NCI-H510A treated with DMSO at 0.1 percent for 48 hours (cell line): ENCODE measurements at places on chromosomes 7 and 10.

GRCh38 chr7:114944745-114945625 is 23.1 kb downstream of the MDFIC start:
- DNase-seq: no peak

DNA sequence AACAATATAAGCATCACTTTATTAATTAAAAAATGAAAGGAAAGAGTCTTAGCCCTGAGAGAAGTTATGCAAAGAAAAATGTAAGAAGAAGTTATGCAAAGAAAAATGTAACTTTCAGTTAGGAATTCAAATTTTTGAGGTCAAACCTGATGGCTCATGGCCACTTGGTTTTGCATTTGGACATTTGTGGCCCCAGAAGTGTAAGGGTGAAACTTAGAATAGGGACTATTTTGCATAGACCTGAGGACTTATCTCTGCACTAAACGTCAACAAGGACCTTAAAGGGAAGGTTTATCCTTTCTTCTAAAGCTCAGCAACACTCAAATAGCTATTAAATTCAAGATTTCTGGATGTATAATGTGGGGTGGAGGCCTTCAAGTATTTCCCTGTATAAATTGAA is 724.5 kb upstream of the POT1 start:
- DNase-seq: no peak

DNA sequence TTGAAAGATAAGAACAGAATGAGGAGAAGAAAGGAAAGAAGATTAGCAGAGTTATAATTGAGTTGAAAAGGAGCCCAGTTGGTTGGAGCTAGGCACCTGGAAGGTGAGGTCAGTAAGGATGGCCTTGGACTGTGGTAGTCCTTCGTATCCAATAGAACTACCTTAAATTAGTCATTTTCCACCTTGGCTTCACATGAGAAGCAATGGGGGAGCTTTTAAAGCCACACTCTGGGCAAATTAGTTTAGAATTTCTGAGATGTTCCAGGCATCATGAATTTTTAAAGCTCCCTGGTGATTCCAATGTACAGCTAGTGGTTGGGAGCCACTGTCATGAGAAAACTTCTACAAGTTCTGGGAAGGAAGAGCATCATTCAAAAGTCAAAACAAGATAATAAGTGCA is 27.3 kb upstream of the CYP3A5 start:
- DNase-seq: no peak

DNA sequence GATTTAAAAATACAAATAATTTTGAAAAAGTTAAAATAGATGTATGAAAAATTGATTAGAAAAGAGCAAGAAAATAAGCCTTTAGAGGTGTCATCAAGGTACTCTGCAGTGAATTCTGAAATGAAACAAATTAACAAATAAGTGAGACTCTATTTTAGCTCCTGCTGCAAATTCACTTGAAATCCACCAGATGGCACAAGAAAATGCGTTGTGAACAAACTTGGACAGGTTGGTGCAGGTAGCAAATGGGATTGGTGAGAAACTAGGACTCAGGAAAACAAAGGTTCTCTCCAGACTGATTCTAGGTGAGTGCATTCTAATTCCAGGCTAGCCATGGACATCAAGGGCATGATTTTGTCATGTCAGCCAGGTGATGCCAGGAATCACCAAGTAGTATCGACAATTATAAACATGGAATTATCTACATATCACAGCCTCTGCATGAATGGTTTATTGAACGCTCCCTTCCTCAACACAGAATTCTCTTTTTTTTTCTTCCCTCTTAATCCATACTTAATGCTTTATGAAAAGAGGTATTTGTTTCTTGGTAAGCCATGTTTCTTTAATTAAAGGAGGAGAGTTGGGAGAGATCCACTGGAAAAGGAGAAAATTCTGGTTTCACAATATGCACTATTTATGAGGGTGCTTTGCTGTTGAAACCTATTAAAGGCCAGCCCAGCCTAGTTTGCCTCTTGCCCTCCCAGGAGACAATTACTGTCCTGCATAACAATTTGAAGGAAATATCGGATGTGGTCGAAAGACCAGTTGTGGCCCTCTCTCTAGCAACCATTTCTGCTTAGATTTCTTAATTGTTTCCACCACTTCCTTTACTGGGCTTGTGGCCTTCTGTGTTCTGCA is 118.1 kb downstream of the ZNF365 start:
- no peak for DNase-seq

DNA sequence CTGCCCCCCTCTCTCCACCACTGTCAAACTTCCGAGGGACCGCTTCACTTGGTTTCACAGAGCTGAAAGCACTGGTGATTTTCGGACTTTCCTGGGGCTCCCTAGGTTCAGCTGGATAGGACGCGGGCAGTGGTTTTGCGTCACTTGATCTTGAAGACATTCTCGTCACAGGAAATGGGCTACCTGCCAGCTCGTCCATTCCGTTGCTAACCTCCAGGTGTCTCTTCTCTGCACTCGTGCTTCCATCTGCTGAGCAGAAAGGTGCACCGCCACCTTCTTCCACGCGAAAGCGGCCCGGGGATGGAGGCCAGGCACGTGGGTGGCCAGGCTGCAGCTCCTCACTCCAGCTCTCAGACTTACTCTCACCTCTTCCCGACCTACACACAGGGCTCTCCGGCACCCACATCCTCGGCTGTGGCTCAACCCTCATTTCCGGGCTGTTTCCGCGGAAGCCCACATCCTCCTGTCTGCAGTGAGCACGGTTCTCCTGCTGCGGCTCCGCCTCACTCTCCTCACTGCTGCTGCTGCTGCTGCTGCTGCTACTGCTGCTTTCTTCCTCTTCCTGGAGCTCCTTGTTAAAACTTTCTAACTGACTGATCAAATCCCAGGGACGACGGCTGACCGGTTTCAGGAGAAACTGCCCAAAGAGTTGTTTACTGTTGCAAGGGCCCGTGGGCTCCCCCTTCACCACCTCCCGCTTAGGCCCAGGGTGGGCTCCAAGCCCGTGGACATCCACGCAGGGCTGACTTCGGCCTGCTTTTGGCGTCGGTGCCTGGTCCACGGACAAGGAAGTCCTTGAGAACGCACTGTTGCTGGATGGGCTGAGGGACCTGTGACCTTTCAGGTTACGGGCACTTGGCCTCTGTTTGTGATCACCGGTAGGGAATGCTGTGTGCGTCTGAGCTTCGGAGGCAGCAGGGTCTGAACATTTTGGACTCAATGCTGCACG is 32.1 kb downstream of the JCAD start:
- peak; percentile 18 for DNase-seq

- DNase-seq: no peak
Observed at GRCh38 chr10:71453186-71453585, 56.5 kb downstream of the CDH23 start.

DNA sequence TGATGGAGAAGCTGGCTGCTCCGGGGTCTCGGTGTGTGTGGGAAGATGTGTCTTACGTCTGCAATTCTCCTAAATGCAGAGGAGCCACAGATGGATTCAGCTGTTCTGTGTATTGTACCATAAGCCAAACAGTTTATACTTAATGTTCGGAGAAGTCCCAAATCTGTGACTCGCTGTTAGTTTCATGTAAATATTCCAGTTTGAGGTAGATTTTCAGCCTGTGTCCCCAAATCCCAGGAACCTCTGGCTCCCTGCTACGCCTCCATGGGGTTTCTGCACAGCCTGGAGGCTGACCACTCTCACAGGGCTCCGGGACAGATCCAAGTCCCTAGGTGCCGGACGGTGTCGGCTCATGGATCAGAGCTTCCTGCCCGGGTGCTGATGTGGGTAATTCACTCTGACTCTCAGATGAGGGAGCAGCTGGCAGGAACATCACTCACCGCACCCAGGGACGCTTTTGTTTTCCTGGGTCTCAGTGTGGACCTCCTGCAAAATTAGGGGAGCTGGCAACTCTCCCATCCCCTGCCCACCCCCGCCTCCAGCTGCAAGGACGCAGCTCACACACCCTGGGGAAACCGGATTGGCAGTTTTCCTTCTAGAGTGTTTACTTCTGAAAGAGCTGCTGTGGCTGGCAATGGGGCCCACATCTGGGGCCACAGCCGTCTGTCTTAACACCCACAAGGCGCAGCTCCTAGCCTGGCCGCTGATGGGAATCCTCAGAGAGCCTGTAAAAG is 421.1 kb upstream of the FOXK1 start:
- DNase-seq: peak; percentile 10

GRCh38 chr10:126736727-126737126 is 66.2 kb upstream of the C10orf90 start:
- no peak for DNase-seq

DNA sequence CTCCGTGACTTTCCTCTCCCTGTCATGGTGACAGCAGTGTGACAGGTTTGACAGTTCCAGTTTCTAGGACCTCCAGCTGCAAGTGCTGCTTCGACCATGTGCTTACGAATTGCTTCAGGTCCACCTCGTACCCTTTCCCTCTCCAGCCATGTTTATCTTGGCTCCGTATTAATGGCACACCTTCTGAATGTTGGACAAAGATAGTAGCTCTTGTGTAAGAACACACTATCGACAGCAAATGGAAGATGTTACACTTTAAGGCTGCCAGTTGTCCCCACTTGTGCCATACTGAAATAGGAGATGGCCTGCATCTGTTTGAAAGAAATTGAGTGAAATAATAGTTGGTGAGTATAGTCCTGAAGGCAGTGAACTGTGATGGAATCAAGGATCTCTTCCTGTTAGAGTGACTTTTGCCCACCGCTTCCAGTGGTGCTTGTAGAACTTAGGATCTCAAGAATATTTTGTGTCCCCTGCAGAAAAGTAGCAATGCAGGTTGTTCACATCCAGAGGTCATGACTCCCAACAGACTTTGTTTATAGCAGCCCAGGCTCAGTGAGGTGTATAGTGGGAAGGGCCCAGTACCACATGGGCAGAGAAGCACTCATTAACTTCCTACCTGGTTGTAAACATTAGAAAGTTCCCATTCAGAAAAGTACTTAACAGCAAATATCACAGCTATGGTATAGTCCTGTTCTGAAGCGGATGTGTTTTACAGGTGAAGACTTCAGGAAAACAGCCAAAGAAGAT is 629.7 kb upstream of the GALNT17 start:
- DNase-seq: no peak

DNA sequence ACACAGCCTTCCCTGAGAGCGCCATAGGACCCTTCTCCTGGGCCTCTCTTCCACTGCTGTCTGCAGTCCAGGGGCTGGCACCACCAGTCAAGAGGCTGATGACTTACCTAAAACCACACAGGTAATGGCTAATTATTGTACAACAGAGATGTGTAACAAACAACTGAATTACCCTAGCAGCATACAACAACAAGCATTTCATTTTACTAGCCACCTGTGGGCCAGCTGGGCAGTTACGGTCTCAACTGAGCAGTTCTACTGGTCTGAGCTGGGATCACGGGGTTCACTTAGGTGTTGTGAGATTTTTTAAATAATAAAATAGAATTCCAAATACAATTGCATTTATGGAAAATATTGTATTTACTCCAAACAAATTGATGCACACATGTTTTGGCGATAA is 431.9 kb downstream of the TNS3 start:
- no peak for DNase-seq
